ENCODE measurements at places on chromosomes 1 and 21.

- DNase-seq, result no peak
Observed at GRCh38 chr1:205926636-205927035, 16.6 kb downstream of the SLC26A9 start.

DNA sequence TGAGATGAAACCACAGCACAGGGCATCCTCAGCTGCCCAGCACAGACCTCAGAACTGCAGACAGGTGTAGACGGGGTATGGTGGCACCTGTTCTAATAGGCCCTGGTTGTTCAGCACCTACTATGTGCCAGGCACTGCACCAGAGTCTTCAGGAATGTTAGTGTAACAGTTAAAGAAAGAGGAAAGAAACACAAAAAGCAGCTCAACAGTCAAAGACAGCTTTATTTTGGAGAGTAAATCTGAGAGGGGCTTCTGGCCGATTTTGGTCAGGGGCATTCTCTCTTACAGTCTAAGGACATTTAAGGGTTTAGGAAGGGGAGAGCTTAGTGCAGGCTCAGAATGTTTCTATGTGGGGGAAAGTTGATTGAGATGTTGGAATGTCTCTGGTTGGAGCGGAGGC lies 45.2 kb upstream of the ACTL8 start:
- no peak for DNase-seq

- no peak for DNase-seq
Observed at GRCh38 chr1:16405441-16405840, 31.8 kb downstream of the SPATA21 start.

DNA sequence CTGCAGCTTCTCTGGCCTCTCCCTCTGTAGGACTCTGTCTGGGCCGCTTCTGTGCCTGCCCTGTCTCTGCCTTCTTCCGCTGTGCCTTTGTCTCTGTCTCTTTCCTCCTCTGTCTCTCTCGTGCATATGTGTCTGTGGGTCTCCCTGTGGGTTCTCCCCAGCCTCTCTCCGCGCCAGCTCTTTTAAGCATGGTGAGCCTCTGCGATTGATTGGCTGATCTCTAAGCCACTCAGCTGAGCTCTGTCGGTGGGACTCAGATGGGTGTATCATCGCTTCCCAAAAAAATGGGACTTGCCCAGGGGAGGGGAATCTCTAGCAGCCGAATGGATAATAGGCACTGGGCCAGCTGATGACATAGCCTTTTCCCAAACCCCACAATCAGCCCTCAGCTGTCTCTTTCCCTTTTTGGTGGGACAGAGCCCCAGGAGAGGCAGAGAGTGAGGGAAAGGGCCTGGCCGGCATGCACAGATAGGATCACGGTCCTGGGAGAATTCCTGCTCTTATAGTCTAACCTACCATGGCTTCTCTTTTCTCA lies at the start of gene ADAMTS4:
Gene ADAMTS4, minus strand, starts transcription at position 158 of the 535 bp plus-strand sequence. CDS start 427 bp downstream, outside the sequence.
- DNase-seq, result no peak

GRCh38 chr1:39110325-39110851 lies 84.2 kb downstream of the NDUFS5 start:
- no peak for DNase-seq

DNA sequence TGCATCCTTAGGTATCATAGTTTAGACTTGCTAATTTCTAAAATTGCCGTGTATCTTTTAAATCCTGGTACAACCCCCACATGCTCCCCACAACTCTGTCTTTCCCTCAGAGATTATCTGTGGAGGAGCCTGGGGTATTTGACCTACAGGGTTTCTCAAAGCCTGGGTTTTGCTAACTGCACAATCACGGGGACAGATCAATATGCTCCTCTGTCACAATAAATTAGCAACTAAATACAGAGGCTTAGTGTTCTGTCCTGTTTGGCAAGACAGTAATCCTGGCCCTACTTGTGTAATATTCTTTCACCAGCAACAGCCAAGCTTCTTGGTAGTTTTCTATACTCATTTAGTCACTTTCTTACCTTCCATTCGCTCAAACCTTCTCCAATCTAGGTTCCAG lies 8.5 kb downstream of the ECHDC2 start:
- no peak for DNase-seq

GRCh38 chr1:154698320-154699096 lies 90.5 kb upstream of the ADAR start:
- DNase-seq, result no peak

DNA sequence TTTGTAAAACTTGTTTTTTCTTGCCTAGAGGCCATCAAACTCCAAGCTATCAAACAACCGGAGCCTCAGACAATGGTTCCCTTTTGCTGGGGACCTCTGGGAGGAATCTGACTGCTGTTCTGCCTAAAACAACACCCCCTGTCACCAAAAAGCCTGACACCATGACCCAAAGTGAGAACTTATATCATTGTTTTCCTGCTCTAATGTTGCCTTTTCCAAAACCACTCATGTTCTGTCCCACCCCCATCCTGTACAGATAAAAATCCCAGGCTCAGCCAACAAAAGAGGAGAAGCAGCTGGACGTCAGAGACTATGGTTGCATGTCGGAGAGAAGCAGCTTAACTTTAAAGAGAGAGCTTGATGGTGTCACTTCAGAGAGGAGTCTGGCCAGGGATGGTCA lies 327.2 kb upstream of the CXADR start:
- no peak for DNase-seq

Measured in activated CD4-positive, alpha-beta T cell treated with anti-CD3 and anti-CD28 coated beads, Interleukin-2, amount 50 U/mL, for 1 hour (primary cell).